ENCODE measurements at places on chromosomes 6 and 20.

GRCh38 chr6:2044192-2044591 lies 201.2 kb downstream of the GMDS start:
- DNase-seq, result no peak

GRCh38 chr20:48102076-48102787 lies 317.0 kb upstream of the SULF2 start:
- DNase-seq, result no peak

DNA sequence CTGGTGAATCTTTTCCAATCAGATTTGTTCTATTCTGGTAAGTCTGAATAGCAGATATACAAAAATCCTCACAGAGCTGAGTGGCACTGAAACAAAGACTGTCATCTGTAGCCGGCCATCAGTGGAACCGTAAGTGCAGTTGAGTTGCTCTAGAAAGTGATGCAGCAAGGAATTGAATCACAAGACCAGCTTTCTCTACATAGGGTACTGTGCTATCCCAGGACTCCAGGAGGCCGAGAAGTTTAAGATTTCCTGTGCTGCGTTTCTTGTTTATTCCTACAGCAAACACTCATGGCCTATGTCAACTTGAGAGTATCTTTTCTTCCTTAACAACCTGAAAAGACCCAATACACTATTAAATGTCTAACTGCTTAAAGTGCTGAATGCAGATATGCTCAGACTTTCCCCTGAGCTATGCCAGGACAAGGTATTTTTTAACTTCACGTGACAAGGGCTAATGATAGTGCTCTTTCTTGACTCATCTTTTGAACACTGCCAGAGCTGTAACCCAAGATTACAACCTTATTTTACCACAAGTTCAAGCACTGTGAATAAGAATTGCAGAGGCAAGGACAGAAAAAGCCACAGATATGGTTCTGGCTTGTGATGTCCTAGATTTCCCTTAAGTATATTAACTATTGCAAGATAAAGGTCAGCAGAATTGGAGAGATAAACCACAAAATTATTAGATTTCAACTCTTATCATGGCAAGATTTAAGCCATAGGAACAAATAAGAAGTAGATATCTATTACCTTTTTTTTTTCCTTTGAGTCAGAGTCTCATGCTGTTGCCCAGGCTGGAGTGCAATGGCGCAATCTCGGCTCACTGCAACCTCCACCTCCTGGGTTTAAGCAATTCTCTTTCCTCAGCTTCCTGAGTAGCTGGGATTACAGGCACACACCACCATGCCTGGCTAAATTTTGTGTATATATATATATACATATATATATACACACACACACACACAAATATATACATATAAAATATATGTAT lies 71.6 kb downstream of the GJA1 start:
- DNase-seq, result no peak

DNA sequence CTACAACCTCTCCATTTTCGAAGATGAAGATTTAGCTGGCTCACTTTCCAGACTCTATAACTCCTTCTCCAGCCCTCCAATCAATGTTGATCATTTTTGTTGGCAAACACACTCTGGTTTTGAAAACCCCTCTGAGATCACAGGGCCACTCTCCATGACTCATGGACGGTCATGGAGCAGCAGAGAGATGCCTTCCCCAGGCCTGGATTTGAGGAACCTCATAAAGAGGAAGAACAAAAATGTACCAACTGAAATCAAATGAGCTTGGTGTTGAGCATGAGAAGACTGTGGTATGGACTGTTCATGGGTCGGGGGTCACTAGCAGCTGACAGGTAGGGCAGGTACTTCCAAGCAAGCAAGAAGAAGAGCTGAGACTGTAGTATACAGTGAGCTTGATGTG lies 112.8 kb upstream of the INSM1 start:
- DNase-seq, result no peak

- DNase-seq, result no peak
Measured at GRCh38 chr20:46835418-46835817, 59.2 kb upstream of the EYA2 start.

DNA sequence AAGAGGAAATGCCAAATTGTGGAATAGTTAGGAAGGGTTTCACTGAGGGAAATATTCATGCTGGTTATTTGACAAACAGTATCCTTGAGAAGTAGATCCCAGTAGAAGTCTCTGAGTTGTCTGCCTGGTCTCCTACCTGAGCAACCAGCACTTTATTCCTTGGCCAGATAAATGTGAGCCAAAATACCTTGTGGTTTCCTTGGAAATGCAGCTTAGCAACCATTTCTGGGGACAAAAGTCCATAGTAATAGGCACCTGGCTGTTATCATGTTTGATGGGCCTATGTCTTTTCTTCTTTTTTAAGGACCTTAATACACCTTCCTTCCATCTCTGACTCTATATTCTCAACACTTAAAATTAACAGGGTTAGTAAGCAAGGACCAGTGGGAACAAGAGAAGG lies 217.1 kb upstream of the MARCKS start:
- DNase-seq, result no peak

- no peak for DNase-seq
Measured at GRCh38 chr20:57118107-57118769, 148.2 kb downstream of the BMP7 start.

GRCh38 chr6:36912586-36912985 lies 26.8 kb downstream of the C6orf89 start:
- DNase-seq, result peak; percentile 46

GRCh38 chr6:105545947-105546731 lies 143.3 kb upstream of the PREP start:
- DNase-seq, result no peak

DNA sequence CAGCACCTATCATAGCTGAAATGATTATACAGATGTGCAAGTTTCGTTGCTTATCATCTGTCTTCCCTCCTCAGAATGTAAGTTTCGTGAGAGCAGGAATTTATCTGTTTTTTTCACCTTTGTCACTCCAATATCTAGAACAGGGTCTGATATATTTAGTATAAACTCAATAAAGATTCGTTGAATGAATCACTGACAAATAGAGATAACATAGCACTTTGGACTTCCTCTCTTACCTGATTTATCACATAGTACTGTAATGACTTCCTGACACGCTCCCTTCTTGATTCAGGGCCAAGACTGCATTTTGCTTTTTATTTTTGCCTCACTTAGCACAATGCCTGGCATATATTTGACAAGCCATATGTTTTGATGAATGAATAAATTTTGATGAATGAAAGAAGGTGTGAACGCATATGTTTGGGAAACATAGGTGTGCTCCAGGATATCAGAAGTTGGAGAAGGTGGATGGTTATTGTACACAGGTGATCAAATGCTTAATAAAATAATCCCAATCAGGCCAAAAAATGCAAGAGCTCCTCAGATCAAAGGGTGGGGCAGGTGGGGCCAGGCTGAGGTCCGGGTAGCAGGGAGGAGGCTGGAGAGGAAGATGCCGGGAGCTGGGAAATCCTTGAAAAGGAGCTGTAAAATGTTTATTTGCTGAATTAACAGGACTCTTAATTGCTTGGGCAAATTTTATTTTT lies 33.0 kb downstream of the PIM1 start:
- DNase-seq, result no peak

GRCh38 chr6:33417128-33417902 lies 592 bp downstream of the CUTA start:
- DNase-seq, result no peak

DNA sequence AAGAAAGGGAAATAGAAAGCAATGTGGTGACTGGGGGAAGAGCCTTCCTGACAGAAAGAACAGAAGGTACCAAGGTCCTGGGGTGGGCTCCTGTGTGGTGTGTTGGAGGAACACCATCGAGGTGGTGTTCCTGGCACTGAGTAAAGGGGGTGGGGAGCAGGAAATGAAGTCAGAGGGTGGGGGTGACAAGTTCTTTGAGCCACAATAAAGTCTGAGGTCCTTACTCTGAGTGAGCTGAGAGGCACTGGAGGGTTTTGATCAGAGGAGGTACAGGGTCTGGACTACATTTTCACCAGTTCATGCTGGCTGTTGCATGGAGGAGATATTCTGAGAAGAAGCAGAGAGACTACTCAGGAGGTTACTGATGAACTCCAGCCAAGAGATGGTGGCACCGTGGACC lies 198.2 kb downstream of the GMPR start:
- no peak for DNase-seq

- DNase-seq, result no peak
Measured at GRCh38 chr20:5643936-5644335, 106.3 kb upstream of the SHLD1 start.

- no peak for DNase-seq
Measured at GRCh38 chr6:170136541-170137175, 154.2 kb downstream of the DLL1 start.

DNA sequence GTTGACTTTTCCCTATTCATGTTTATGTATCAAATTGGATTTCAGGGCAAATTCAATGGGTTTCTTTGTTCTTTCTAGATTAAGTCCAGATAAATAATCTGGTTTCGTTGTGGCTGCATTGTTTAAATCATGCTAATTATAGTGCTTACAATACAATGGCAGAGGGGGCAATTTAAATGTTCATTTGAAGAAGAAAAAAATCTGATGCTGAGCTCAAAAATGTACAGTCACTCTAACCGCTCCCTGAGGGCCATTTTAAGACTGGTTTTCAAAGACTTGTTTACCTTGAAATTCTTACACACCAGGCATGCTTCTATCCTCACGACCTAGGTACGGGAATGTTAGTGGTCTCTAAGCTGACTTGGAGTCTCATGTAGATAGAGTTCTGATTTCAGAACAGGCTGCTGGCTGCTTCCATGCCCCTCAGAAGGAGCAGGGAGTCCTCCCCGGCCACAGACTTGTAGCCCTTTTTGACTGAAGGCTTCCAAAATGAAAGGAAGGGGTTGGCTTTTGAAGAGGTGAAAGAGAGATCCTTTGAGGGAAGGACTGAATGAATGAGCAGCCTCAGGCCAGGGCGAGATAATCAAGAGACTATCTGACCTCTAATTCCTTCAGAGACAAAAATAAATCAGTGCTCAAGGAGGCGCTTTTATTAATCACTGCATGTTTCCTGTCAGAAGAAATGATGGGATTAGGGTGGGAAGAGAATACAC lies 86.1 kb upstream of the ZNF217 start:
- DNase-seq, result no peak

DNA sequence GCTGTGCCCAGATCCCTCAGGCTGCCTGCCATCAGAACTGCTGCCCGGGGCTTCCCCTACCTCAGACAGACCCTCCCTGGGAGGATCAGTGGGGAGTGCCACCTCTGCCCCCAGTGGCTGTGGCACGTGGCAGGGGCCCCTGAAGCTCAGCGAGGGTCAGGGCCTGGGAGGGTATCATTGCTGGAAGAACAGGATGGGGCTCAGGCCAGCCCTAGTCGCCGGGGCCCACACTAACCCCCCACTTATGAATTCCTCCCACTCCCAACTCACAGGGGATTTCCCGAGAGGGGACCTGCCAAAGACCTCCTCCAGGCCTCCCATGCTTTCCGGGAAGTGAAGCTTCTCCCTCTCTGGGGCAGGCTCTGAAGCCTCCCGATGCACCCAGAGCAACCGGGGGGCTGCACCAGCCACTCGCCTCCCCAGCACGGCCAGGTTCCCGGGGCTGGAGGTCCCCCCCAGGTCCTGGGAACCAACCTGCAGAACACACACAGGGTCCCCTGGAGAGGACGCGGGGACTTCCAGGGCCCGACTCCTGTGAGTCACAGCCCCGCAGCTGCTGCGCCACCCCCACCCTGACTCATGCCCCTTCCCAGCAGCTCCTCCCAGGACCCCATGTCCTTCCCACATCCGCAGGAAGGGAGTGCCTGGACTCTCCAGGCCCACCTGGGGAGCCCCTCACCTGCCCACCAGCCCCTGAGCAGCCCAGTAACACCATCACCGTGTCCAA lies 2.5 kb downstream of the TNFRSF6B start:
- no peak for DNase-seq

DNA sequence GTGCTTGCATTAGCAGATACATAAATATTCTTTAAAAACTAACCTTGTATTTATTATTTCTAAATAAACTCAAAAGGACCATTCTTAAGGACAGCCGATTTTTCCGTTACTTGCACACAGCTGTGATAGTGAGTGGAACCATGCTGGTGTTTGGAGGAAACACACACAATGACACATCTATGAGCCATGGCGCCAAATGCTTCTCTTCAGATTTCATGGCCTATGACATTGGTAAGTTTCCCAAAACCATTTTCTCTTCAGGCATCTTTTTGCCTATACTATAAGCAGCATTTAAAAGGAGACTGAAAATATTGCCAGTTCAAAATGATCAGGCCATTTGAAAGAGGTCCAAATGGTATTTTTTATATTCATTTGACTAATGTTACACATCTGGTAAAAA lies 92.3 kb downstream of the ATRN start:
- DNase-seq, result no peak
